Thyroid gland (tissue), 4 donors: ENCODE measurements at places on chromosomes 12 and 14. TPM values are rescaled to one million over a fixed set of nuclear protein-coding genes. Genes with fewer than 3 reads are reported as not detected.

Gene CLEC1B
- total RNA-seq, result not detected

Gene TBX5
- 0.93 TPM for total RNA-seq

Gene CARMIL3
- 0.63 TPM for total RNA-seq

Gene EFS
- 12.9 TPM for total RNA-seq

Gene PRICKLE1
- 25.4 TPM for total RNA-seq

Gene KLRB1
- total RNA-seq, result 0.27 TPM

Gene NEMP1
- total RNA-seq, result 10.1 TPM

Gene RPL10L
- not detected for total RNA-seq

Gene OXA1L
- 104 TPM for total RNA-seq

Gene KCNH3
- 0.94 TPM for total RNA-seq

Gene C12orf54
- not detected for total RNA-seq

Gene C14orf39
- not detected for total RNA-seq

Gene SLC48A1
- 276 TPM for total RNA-seq

Gene LRP1-AS
- total RNA-seq, result not detected

Gene PRR4
- total RNA-seq, result 4.3 TPM

Gene ACOT6
- not detected for total RNA-seq

Gene NXPH4
- not detected for total RNA-seq

Gene POTEM
- total RNA-seq, result not detected

Gene IAPP
- total RNA-seq, result not detected

Gene CD163L1
- 3.8 TPM for total RNA-seq

Gene DBX2
- total RNA-seq, result 0.59 TPM

Gene DPPA3
- total RNA-seq, result not detected
